Stimulated activated CD4-positive, alpha-beta T cell treated with anti-CD3 and anti-CD28 coated beads, Interleukin-2, amount 100 ng/mL, for 4 hours (primary cell): ENCODE measurements at places on chromosomes 6 and 20.

- DNase-seq, result no peak
Measured at GRCh38 chr6:150978624-150979023, 113.1 kb downstream of the MTHFD1L start.

DNA sequence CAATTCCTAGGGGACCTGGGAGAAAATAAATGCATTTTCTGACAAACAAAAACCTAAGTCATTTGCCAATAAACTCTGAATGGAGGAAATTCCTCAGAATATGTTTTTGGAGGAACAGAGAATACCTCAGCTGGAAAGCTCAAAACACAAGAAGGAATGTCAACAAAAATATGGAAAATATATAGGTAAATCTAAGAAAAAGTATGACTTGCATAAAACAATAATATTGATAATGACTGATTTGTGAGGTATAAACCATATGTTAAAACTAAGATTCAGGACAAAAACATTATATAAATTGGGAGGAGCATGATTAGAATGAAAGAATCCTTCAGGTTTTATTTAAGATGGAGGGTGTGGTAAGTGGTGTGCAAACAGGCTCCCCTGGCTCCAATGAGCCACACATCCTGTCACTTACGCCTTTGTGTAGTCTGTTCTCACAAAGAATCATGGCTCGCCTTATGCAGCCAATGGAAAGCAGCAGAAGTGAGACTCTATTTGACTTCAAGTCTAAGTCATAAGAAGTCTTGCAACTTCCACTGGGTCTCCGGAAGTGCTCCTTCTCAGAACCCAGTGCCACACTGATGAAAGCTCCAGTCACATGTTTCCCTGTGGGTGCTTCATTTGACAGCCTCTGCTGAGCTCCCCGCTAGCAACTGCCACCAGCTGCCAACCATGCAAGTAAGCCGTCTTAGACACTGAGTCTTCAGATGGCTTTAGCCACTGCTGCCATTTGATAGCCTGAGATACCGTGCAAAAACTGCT is 8.1 kb downstream of the CFAP61 start:
- DNase-seq, result no peak

DNA sequence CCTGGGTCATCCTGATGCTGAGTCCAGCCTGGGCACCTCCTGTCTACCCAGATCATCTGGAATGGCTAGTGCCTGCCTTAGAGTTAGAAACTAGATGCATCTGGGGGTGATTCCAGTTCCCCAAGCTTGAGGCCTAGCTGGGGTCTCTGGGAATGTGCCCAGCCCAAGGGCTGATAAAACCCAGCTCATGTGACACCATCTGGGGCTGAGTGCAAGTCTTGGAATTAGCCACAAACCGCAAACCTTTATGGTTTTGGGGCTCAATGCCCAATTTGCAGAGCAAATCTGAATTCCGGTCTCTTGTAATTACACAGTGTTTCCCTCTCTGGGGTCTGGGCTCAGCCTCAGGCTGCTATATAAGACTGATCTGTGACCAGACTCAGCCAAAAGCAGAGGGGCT is at the start of gene BPIFB4:
Gene BPIFB4 (plus strand): TSS at position 385 of the 400 bp plus-strand sequence. CDS start 1,884 bp downstream, outside the sequence.
- DNase-seq, result no peak

DNA sequence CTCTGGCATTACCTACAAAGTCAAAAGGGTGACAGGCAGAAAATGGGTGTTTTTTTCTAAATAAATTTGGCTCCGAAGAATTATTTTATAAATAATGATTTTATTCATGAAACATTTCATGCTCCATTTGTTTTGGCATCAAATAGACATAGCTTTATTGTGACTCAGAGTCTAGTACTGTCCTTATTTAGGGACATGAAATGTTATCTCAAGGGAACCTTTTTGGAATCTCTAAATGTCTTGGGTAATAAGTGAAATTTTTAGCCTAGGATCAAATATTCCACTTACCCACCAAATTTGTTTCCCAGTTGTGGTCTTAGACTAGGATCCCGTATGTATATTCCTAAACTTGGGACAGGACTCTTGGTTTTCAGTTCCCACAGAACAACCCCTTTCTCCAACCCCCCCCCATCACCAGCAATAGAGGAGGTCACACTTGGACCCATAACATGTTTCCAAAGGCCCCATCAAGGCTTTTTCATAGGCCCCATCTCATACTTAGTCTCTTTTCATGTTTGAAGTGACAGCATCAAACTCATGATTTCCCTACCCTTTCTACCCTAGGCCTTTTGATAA is 81.8 kb downstream of the JAG1 start:
- DNase-seq, result no peak

DNA sequence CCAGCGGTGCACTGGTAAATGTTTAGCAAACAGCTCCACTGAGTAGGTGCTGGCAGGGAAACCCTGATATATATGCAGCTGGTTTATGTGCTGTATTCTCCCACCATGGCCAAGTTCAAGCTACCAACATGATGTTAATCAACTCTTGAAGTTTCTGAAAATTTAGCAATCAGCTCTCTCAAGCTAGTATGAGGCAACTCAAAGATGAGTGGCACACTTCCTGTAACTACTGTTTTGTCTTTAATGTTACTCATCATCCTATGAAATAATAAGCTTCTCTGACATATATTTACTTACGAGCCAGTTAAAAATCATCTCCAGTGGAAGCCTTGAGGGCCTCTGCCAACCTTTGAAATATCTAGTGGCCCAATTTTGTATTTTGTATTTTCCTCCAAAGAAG is 54.7 kb downstream of the TRMT6 start:
- DNase-seq, result no peak

- no peak for DNase-seq
Measured at GRCh38 chr6:167244064-167244960, 46.8 kb upstream of the UNC93A start.

DNA sequence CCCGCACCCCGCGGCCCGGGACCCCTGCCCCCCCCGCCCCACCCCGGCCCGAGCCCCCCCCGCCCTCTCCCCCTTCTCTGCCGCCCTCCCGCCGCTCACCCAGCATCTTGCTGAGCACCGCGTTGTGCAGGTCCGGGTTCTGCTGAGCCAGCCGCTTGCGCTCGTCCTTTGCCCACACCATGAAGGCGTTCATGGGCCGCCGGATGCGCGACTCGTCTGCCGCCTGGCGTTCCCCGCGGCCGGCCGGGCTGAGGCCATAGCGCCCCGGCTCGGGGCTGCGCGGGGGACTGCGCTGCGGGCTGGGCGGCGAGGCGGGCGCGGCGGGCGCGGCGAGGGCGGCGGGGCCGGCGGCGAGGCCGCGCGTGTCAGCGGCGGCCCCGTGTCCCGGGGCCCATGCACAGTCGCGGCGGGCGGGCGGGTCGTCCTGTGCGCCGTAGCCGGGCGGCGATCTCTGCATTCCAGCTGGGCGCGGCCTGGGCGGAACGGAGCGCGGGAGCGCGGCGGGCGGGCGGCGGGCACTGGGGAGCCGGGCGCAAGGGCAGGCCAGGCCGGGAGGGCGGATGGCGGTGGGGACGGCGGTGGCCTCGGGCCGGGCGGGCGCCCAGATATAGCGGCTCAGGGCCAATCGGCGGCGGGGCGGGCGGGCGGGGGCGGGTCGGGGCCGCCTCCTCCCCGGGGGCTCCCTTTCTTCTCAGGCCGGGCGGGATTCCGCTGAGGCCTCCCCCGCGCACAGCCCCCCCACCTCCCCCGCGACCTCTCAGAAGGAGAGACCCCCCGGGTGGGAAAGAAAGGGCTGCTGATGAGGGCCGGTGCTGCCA is at the start of gene SOX18:
Gene SOX18 (minus strand): TSS at position 580 of the 818 bp plus-strand sequence. CDS start 123 bp downstream, at position 457.
- no peak for DNase-seq

GRCh38 chr6:38528196-38528965 is 111.3 kb downstream of the BTBD9 start:
- DNase-seq, result no peak

GRCh38 chr6:109693111-109693510 is 2.0 kb downstream of the FIG4 start:
- DNase-seq, result no peak

- no peak for DNase-seq
Measured at GRCh38 chr6:29757701-29758293, 34.6 kb downstream of the HLA-F start.

GRCh38 chr6:27318973-27319372 is 6.9 kb upstream of the POM121L2 start:
- DNase-seq, result no peak

- no peak for DNase-seq
Measured at GRCh38 chr6:16421462-16421960, 183.1 kb downstream of the GMPR start.

GRCh38 chr6:45609141-45609638 is 231.5 kb upstream of the SUPT3H start:
- DNase-seq, result no peak

- DNase-seq, result no peak
Measured at GRCh38 chr6:2429460-2429859, 184.1 kb upstream of the GMDS start.

DNA sequence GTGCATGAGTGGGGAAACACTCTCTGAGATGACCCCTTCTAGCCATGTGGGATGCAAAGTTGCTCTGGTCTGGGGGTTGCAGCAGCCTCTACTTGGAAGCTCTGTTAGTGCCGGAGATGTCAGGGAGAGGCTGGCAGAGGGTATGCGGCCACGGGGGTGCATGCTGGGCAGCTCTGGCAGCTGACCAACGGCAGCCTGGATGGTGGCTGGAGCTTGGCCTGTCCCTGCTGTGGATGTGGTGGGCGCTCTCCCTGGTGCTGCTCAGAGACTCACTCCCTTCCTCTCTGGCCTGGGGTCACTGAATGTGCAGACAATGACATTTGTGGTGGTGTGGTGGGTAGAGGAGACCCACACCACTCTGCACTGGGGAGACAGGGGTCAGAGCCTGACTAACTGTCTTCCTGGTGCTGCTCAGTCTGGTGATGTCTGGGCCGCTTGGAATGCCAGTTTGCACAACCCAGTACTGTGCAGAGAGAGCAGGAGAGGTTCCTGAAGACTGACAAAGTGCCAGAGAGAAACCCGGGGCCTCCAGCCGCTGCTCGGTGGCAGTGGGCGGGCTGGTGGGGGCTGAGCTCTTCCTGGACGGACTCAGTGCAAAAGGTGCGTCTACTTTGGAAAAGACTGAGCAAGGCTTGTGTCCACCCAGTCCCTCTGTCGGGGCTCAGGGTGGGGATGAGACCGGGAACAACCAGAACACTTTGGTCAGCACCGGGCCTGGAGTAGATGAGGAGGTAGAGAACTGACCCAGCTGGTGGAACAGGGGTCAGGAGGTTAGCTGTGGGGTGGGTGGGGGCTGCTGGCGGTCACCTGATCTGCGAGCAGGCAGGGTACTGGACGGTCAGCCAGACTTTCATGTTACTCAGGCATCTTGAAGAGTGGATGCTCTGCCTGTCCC is 2.7 kb downstream of the MYT1 start:
- no peak for DNase-seq

DNA sequence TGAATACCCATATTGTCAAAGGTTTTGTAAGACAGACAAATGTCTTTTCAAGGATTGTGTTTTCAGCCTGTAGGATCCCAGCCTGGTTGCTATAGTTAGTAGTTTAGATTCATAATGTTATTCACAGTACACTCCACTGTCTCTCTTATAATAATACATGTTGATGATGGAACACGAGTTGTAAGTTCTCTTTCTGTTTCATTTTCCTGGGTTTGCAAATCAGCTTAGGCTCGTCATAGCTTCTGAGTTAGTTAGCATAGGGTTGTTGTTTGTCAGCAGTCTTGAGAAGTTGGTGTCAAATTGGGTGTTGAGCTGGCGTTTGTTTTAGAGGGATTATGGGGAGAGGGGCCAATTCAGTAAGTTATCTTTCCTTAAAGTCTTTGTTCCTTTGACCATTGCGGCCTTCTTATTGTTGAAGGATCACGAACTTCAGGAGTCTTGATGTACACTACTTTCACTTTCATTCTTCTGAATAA is 45.8 kb downstream of the QKI start:
- peak; percentile 4 for DNase-seq
